T-helper 9 cell (primary cell): ENCODE measurements at places on chromosomes 5 and 9.

DNA sequence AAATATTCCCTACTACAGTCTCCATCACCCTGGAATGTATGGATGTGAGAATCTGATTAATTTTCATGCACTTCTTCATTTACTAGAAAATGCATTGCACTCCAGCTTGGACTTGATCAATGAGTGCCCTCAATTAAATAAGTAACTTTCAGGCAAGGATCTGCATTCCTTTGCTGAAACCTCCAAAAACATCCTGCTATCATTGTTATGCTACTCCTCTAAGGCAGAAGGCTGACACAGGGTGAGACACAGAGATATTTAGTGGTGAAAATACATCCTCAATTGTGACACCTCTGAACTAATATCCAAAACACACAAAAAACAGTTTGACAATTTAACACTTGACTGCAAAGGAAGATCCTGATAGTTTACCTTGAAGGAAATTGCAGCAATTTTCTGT is 57.9 kb upstream of the CDH12 start:
- no peak for DNase-seq

DNA sequence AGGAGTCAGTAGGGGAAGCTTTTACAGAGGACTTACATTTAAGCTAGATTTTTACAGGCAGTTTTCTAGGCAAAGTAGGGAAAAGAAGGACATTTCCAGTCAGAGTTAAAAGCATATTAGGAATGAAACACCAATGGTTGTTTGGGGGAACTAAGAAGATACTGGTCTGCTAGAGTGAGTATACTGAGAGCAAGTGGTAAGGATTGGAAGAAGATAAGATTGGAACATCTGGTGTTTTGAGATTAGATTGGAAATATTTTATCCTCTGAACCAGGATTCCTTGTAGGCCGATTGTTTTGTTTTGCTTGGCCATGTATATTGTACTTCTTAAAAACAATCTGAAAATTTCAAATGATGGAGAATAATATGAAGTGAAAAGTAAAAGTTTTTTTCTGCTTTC is 7.7 kb downstream of the FBXO38 start:
- DNase-seq: no peak

DNA sequence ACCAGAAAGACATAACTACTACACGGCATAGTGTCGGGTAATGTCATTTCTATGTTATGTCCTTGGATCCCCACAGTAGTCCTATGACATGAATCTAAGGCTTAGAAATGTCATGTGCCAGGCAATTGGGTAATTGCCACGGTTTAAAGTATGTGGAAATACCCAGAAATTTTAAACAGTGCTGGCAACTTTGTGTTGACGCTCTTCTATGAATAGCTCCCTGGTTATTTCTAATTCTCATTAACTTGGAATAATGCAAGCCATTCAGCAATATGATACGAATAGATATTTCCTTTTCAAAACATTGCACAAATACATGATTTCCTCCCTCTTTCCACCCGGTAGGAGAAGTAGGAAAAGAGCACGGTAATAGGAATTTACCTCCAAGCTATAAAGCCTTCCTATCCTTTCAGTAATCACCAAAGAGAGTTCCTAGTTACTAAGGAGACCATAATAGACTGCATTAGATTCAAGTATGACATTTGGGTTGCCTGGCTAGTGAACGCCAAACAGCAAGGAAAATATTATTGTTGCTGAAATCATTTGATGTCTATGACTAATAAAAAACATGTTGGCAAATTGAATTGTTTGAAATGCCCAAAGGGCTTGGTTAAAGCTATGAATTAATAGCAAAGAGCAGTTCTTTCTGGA is 168.4 kb downstream of the CCDC192 start:
- DNase-seq: no peak

GRCh38 chr5:134714120-134714519 is 24.2 kb upstream of the CAMLG start:
- DNase-seq: no peak

- no peak for DNase-seq
Measured at GRCh38 chr5:180592176-180592575, 877 bp upstream of the SCGB3A1 start.

GRCh38 chr9:89603767-89604665 is 796 bp upstream of the GADD45G start:
- DNase-seq: peak; percentile 21

DNA sequence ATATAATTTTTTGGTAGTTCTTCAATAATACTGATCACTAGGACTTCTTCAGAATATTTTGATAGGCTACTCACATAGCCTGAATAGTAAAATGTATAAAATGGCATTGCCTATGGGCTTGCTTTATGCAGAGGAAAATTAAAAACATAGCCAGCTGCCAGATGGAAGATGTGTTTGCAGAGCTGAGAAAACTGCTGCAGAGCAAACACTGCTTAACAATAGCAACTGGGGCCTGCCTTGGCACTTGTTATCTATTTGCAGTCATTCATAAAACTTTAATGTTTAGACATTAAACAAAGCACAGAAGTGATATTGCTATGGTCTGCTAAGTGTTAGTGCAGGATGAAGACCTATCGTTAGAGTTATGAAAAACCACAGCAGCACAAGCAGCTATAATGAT is 151.5 kb upstream of the SMC2 start:
- DNase-seq: no peak

- DNase-seq: no peak
Measured at GRCh38 chr5:107553117-107553555, 117.6 kb downstream of the EFNA5 start.
